Activated CD4-positive, alpha-beta T cell treated with anti-CD3 and anti-CD28 coated beads for 48 hours (primary cell): ENCODE measurements at places on chromosomes 1 and 21.

DNA sequence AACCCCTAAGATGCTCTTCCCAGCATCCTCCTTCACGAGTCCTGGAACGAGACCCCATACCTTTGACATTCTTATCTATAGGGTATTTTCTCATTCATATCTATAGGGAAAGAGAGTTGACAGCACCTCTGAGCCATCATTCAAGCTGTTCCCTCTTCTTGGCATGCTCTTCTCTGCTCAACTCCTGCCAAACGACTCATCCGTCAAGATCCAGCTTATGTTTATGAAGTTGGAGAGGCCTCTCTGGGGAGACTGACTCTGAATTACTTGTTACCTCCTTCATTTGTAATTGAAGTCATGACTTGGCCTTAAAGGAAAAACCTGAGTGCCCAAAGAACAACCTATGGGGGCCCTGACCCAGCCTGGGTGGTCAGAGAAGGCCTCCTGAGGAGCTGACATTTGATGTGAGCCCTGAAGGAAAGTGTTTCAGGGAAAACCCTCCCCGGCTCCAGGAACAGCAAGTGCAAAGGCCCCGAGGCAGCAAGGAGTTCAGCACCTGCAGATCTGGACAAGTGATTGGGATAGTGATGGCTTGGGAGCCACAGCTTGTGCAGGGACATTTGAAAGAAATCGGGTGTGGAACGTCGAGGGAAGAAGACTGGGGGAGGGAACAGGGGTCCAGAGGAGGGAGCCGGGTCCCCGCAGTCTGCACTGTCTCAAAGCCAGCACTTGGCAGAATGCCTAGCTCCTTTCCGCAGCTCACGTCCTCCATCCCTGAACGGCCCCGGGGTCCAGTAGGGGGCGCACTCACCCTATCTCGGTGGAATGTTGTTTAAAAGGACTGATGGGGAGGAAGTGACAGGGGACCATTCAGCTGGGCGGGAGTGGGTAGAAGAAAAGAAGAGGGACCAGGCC, 14.0 kb upstream of the CDA start:
- peak; percentile 90 for DNase-seq

GRCh38 chr21:35410123-35410522, 361.0 kb upstream of the RUNX1 start:
- no peak for DNase-seq

- no peak for DNase-seq
Observed at GRCh38 chr1:116360429-116361173, 12.4 kb upstream of the ATP1A1 start.

- DNase-seq, result no peak
Observed at GRCh38 chr1:96698342-96698983, 23.1 kb upstream of the PTBP2 start.

DNA sequence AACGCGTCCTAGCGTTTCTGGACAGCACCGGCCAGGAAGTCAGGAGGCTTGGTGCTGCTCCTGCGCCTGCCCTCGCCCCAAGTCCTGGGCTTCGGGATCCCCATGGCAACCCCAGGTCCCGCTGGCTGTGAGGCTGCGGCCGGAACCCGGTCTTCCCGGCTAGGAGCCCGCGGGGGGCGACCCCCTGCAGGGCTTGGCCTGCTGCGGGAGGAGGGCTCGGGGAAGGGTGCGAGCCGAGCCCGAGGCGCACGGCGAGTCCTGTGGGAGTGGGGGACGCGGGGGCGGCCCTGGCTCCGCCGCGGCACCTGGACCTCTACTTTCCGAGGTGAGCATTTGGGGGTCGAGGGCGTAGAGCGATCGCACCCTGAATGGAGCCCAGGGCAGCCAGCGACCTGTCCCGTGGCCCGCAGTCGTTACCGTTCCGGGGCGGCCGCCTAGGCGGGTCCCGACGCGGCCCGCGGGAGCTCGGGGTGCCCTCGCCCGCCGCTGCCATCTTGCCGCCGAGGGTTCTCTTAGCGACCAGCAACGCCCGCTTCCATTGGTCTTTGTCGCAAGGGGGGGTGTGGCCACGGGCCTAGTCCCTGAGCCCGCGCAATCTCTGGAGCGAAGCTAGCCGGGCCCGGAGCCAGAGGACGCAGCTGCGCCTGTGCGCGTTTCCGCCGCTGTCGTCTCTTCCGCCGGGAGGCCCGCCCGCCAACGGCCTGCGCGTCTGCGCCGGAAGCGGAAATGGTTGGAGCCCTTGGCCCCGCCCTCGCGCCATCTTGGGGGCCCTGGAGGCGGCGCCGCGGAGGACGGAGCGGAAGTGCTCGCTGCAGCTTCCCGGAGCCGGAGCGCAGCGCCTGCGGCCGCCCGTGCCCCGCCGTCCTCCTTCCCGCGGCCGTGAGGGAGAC, at the start of the genes MORN1 and RER1:
Gene MORN1, minus strand, starts transcription at position 514 of the 890 bp plus-strand sequence. Its CDS starts 21 bp downstream, at position 493.
Gene RER1, plus strand, starts transcription at position 801 of the 890 bp plus-strand sequence. CDS start 3,950 bp downstream, outside the sequence.
- peak; percentile 99 for DNase-seq

DNA sequence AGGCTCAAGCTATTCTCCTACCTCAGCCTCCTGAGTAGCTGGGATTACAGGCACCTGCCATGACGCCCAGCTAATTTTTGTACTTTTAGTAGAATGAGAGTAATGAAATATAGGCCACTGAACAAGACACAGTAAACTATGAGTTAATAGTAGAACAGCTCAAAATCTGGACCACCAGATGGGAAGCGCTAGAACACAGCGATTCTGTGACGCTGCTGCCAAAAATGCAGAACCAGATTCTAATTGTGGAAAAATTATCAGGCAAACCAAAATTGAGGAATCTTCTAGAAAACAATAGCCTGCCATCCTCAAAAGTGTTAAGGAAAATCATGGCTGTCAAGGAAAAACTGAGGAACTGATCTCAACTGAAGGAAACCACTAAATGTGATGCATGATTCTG, 111.4 kb upstream of the TIAM1 start:
- DNase-seq, result no peak

- DNase-seq, result no peak
Observed at GRCh38 chr1:177340601-177341067, 169.9 kb downstream of the BRINP2 start.

GRCh38 chr1:220791956-220792355, 5.2 kb downstream of the MTARC1 start:
- DNase-seq, result no peak

GRCh38 chr21:42657676-42658319, 4.4 kb downstream of the PDE9A start:
- DNase-seq, result no peak

DNA sequence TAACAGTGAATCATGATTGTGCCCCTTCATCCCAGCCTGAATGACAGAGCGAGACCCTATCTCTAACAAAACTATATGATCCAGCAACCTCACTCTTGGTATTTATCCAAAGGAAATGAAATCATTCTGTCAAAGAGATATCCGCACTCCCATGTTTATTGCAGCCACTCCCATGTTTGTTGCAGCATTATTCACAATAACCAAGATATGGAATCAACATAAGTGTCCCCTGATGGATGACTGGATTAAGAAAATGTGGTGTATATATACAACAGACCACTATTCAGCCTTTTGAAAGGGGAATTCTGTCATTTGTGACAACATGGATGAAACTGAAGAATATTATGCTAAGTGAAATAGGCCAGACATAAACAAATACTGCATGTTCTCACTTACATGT, 44.4 kb downstream of the TRMT1L start:
- DNase-seq, result no peak

GRCh38 chr21:29271927-29272333, 26.8 kb upstream of the BACH1 start:
- no peak for DNase-seq

DNA sequence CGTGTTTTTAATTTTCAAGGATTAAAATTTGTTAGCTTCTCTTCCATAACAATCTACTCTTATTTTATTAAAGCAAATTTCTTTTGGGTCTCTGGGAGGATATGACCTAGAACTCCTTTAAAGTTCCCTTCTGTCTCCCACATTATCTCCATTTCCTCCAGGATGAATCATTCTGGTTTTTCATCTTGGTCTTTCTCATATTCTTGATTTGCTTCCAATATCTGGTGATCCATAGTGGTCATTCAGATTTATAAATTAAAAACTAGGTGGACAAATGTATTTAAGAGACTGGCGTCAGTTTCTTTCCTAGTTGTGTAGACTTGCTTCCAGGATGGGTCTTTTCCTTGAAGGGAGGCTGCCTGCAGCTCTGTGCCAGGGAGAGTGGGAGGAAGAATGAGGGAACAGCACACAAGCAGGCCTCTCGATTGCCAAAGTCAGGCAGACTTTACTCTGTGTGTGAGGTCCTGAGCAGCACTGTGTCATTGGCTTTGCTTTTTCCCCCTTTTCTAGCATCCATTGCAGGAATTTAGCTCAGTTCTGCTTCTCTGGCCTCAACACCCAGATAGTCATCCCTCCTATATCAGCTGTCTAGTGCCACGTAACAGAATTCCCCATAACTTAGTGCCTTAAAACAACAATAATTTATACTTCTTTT, 48.1 kb upstream of the FOXO6 start:
- DNase-seq, result no peak

GRCh38 chr1:89460325-89460724, 64.3 kb upstream of the LRRC8B start:
- no peak for DNase-seq

DNA sequence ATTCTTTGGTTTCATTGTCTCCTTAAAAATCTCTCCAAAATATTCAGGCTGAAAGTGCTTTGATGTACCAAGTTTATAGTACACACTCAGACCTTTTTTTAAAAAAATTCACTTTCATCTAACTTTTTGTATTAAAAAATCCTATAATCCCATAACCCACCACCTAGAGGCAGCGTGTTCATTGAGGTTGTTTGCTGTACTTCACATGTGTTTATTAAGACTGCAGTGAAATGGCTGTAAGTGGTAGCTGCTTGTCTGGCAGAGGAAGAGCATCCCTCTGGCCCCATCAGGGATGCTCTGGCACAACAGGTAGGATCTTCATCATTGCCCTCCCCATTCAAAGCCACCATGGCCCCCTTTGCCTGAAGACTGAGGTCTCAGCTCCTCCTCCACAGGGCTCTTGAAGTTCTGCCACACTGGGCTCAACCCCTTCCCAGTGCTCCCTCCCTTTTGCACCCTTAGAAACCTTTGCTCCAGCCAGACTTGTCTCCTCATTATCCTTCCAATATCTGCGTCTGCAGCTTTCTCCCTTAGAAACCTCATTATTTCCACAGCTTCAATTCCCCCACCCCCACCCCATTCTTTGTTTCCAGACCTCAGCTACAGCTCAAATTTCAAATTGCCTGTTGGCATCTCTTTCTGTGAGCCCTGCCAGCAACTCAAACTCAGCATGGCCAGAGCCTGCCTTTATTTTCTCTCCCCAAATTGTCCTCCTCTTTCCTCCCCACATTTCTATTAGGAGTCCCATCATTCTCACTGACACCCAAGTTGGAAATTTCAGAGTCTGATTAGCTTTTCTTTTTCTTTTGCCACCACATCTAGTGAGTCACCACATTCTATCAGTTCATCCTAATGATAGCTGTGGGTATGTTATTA, 369.6 kb upstream of the USP24 start:
- DNase-seq, result no peak

GRCh38 chr1:42935313-42935895, 23.3 kb downstream of the SLC2A1 start:
- DNase-seq, result peak; percentile 1

GRCh38 chr1:221809091-221810029, 67.5 kb upstream of the DUSP10 start:
- no peak for DNase-seq

DNA sequence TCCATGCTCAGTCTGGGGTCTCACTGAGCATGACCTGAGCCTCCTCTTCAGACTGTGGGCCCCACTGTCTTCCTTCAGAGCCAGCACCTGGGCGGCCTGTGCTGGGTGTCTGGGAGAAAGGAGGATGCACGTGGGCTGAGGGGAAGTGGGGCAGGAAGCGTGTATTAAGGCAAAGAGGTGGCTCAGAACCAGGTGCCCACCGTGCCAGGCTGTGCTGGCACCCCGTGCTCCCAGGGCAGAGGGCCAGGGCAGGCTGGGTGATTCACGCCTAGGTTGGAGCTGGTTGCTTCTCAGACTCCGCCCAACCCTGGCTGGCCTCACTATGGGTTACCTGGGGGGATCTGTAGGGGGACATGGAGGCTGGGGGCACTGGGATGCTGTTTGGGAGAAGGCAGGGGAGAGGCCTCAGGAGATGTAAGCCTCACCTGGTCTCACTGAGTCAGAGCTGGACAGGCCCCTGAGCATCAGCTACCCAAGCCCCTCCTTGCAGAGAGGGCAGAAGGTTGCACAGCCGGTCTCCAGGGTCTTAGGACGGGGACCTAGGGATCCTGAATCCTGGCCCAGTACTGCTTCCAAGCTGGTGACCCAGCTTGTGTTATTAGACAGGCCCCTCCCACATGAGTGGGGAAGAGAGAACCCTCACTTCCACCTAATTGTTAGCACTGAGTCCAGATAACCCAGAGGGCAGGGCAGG, 18.6 kb upstream of the PADI1 start:
- no peak for DNase-seq

DNA sequence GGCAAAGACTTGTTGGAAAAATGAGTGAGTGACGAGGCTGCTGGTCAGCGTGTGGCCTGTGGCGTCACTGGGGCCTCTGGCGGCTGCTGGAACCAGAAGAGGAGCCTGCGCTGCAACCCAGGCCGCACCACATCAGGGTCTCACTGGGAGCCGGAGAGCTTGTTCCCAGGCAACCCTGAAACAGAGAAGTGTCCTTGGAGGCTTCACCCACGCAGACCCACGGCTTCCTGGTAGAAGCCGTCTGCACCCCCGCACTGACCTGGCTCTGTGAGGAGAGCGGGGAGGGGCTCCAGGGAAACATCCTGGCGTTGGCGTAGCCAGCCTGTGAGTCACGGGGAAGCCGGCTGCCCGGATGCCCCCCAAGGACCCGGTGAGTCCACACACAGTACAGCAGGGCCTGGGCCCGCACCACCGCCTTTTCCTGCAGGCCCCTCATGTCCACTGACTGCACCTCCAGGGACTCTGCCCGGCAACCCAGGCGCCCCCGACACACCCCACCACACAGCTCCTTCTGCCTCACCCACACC, 57.4 kb downstream of the COL6A1 start:
- DNase-seq, result no peak

DNA sequence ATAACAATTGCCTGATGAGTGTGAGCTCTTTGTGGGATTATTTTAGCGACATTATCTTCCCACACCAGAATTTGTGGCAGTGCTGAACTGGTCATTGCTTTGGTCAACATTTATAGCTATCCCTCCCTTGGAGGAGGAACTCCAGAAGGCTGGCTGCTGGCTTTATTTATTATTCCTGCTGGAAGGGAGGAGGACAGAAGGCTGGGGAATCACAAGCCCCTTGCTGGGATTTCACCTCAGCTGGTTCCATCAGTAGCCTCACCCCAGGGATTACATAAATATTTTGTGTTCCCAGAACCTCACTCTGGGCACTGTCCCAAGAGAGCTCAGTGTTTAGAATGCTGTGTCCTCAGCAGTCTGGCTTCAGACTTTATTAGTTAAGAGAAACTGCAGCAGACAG, 102.8 kb upstream of the C1orf21 start:
- no peak for DNase-seq

DNA sequence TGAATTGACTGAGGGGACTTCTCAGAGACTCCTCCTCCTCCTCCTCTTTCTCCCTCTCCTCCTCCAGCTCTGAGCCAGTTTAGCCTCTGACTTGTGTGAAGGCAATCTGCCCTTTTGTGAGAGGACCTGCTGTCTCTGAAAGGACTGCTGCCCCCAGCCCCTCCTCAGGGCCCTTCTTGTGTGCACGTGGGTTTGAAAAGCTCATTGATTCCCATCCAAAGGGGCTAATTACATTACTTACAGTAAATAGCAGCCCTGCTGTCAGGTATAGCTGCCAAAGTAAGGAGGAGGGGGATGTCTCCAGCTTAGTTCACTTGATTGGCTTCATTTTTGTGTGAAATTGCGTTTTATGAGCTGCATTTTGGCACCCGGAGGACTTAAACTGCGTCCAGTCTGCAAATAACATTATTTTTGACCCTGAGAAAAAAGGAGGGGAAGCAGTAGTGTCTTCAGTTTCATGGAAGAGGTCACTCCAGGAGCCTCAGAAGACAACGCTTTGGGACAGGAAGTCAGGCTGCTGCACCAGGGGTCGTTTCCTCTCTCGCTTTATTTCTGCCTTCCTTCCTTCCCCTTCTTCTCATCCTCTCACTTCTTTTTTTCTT, 1.8 kb upstream of the LHX9 start:
- DNase-seq, result no peak
